Aorta (tissue), 5 donors: ENCODE measurements at places on chromosomes 2 and 18. TPM values are rescaled to one million over a fixed set of nuclear protein-coding genes. Genes with fewer than 3 reads are reported as not detected.

The EGR4 gene
- not detected for total RNA-seq

DNA sequence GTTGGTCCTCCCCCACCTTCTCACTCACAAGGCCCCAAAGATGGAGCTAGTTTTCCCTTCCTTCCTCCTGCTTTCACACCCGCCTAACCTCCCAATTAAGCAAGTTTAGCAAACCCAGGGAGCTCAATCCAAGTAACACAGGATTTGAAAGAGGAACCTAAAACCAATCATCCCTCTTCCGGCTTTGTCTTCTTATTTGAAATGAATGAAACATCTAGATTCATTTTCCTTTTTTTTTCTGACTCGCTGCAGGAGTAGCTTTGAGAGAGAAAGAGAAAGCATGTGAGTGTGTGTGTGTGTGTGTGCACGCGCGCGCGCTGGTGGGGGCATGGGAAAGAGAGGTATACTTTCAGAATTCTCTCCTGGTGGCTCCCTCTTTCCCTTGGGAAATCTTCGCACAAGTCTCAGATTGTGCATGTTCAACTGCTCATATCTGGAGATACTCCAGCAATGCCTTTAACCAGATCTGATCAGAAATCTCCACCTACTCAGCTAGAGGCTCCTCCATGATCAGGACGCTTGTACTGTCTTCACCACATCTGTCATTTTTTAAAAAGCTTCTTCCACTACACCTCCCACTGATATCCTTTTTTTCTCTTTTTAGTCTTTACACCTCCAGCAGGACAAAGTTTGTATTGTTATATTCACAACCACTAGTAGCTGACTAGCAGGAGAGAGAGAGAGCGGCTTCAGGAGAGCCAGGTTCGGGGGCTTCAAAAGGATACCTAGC, 1.7 kb downstream of the SLC8A1 start:
- peak; percentile 58 for DNase-seq

The ATP8B1 gene
- total RNA-seq = 76.5 TPM

- no peak for DNase-seq
Measured at GRCh38 chr2:196376984-196377877, 205.9 kb upstream of the STK17B start.

The CDH19 gene
- 9.6 TPM for total RNA-seq

- DNase-seq = no peak
Measured at GRCh38 chr2:66679442-66679841, 244.5 kb downstream of the MEIS1 start.

- peak; percentile 94 for DNase-seq
Measured at GRCh38 chr2:61905372-61906185, at the start of gene COMMD1. COMMD1 (plus strand) TSS chr2:61905674; CDS start chr2:61905679, 5 bp downstream.

DNA sequence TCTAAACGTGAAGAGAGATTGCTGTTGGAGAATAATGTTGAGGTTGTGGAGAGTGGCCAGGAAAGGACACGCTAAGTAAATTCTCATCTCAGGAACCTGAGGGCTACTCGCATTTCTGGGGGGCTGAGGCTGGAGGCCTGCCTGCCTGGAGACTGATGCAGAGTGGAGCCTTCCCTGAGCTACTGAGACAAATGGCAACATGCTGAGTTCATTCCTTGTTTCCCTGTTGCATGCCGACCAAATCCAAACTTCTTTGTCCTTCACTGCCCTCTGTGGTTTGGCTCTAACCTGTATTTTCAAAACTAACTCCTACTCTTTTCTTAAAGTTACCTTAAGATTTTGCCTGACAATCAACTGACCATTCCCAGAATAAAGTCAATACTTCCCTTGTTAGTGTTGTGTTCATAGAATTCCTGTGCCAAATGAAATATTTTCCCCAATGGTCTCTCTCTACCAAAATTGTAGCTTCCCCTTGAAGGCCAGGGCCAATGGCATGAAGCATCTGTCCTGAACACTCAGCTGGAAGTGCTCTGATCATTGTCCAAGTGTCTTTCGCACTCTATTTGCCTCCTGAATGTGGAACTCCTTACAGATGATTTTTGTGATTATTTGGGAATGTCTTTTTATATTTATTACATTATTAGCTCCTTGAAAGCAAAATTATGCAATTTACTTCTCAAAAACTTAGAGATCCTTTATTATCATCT, 1085.6 kb downstream of the SOCS6 start:
- DNase-seq = no peak

- DNase-seq = no peak
Measured at GRCh38 chr2:59703796-59704195, 849.7 kb downstream of the BCL11A start.

The ATP6V1B1 gene
- total RNA-seq = 1.8 TPM

The CMPK2 gene
- 3.7 TPM for total RNA-seq

DNA sequence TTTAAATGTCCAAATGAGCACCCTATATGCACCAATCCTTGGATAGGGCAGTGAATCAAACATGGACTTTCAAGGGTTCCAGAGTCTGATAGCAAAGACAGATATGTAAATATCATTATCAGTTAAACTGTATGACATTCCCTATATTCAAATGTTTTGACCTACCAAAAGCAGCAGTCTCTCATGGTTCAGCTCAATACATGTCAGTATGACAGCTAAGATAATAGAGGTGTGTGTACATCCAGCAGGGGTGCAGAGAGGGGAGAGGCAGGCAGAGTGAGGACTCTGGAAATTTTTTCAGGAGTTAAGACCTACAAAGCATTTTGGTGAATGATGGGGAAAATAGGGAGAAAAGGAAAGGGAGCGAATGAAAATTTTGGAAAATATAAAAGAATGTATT, 106.3 kb downstream of the MYO3B start:
- DNase-seq = no peak

DNA sequence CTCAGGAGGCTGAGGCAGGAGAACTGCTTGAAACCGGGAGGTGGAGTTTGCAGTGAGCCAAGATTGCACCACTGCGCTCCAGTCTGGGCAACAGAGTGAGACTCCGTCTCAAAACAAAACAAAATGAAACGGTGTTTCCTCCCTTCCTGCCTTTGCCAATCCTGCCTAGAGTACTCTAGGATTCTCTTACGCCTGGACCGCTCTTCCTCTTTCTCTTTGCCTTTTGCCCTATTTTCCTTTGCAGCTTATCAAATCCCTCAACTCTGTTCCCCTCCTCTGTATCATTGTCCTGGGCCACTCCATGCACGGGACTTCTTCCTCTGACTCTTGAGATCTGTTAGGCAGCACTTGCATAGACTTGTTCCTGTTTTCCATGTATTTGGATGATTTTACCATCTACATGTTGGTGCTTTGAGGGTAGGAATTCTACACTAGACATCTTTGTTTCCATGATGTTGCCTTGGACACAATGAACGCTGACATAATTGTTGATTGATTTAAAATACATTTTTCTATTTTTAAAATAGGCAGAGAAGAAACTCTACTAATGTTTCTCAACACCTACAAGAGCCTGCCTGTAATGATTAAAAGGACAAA, 24.8 kb upstream of the ACYP2 start:
- no peak for DNase-seq

The CHRND gene
- total RNA-seq = not detected

- DNase-seq = no peak
Measured at GRCh38 chr18:8307960-8308359, 301.3 kb upstream of the RAB12 start.

The MAPRE3 gene
- total RNA-seq = 16.1 TPM

DNA sequence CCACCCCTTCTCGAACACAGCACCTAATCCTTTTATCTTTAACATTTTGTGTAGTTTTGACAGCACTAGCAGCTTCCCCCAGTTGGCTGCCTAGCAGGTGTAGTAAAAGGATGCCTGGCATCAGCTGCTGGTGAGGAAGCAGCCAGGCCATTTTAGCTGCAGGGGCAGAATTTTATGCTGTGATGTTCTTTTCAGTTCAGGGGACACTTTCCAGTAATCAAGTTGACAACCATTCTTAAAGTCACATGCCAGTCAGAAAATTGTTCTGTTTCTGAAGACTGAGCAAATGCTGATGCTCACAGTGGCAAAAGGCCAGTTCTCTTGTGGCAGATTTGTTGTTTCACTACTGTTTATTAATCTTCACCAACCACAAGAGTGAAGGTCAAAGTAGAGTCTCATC, 570.8 kb downstream of the CCDC85A start:
- no peak for DNase-seq

DNA sequence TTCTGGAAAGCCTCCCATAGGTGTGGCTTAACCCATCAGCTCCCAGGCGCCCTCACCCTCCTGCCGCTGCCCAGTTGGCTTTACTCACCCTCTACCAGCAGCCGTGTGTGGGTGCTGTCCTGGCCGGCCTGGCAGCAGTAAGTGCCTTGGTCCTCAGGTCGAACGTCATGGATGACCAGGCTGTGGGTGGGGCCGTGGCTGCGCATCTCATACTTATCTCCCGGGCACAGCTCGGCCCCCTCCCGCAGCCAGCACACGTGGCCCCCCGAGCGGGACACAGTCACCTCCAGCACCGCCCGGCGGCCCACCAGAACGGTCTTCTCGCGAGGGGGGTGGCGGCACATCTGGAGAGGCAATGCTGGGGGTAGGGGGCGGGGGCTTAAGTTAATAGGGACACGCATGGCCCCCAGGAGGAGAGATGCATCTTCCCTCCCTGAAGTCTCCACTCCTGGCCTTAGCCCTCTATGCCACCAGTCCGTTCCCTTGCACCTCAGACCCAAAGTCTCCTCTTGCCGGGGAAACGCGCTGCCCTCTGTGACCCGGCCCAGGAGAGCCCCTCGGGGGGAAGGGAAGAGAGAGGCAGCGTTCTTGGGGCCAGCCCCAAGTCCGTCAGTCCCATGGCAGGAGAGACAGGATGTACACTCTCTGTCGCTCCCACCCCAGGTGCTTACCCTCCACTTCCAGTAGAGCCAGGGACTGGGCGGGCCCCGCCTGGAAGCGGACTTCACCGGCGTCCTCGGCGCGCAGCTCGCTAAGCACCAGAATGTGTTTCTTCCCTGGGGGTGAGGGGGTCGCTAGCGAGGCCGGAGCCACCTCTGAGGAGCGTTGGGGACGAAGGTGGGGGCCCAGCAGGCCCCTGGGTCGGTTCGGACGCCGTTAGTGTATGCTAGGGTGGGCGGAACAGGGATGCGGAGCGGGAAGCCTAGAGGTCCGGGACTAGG, 7.9 kb downstream of the TMEM198 start:
- DNase-seq = peak; percentile 85

DNA sequence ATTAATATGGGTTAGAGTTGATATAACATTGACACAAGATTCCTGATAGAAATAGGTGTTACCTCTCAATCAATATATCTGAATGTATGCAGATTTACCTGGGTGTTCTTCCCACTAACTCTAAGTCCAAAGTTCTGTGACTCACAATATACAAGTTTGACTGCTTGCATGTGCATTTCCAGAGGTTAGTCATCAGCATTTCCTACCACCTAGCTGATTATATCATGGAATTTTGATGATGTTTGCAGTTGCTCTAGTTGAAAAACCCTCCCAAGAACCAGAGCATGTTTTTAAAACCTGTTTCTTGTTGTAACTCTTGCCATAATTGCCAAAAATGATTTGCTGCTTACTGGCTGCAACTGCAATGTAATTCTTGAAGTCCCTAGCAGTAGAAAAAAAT, 15.0 kb upstream of the DSG1 start:
- DNase-seq = no peak

GRCh38 chr18:51660188-51660715, 462.8 kb upstream of the MEX3C start:
- no peak for DNase-seq

The CSRNP3 gene
- 5.4 TPM for total RNA-seq

DNA sequence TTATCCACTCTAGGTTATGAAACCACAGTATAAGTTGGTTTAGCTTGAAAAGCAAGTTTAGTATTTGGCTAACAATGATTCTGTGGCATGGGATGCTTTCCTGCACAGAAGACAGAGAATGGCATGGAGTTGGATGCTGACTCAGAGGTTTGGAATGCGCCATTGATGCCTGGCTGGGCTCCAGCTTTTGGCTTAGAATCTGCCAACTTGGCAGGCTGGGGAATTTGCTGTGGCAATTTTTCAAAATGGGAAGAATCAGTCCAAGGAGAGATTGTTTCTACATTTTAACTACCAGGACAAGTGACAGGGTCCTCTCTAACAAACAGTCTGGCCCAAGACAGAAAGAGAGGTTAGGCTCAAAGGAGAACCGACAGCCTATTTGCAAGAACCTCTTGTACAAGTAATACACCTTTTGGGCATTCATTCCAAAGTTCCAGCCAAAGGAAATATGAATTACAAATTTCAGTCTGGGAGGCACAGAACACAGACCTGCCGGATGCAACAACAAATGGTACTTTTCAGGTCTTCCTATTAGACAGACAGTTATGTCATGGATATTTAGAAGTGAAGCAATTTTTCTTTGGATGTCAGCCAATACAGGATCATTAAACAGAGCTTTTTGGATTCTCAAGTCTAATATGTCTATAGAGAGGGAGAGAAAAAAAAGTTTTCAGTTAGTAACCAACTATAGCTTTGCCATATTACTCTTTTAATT, 1027.7 kb downstream of the TMEM182 start:
- no peak for DNase-seq

GRCh38 chr2:46066116-46066515, 231.1 kb upstream of the EPAS1 start:
- DNase-seq = no peak

The C2orf66 gene
- 0.19 TPM for total RNA-seq

GRCh38 chr2:1816414-1816911, 72.1 kb upstream of the PXDN start:
- peak; percentile 83 for DNase-seq

The LONRF2 gene
- total RNA-seq = 10.3 TPM

DNA sequence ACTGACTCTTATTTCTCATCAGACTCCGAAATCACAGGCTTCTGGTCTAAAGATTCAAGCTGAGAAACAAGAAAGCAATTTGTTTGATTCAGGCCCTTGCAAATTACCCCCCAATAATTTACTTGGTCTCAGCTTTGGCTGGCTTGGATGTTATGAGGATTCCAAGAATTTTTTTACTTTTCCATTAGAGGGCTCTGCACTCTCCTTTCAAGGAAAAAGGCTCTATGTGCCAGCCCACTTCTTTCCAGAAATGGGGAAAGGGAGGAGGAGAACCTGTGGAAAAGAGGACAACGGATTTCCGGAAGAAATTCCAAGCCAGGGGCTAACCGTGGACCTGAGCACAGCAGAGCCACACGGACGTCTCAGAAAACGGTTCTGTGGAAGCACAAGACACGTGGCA, 44.4 kb downstream of the BCL11A start:
- DNase-seq = no peak

The NOL4 gene
- total RNA-seq = not detected

The ZBTB14 gene
- total RNA-seq = 9.8 TPM

The FAM98A gene
- total RNA-seq = 57.2 TPM

- no peak for DNase-seq
Measured at GRCh38 chr2:164589522-164589921, 31.8 kb downstream of the GRB14 start.

GRCh38 chr2:241858206-241859016, at the start of gene PDCD1:
PDCD1 (minus strand) TSS chr2:241858894; CDS start chr2:241858838, 56 bp downstream.
- DNase-seq = peak; percentile 50

DNA sequence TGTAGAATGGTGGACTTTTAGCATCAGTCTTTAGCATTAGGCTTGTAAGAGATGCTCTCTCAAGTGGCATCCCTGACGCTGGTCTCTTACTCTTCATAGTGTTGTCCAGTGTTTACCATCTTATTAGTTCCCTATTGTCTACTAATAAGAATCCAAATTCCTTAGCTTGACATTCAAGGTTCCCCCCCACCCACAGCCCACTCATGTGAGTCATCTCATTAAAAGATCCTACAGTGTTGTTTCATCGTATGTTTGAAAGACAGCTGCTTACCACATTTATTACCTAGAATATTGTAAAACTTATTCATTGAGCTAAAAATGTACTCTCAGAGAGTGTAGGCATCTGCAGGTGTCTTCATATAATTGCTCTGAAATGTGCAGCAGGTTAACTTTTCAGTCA, 28.5 kb downstream of the EIF5B start:
- DNase-seq = no peak
